B cell (primary cell): ENCODE measurements at places on chromosomes 13 and 19.

GRCh38 chr13:44155422-44156293, 218.0 kb upstream of the SERP2 start:
- no peak for DNase-seq

DNA sequence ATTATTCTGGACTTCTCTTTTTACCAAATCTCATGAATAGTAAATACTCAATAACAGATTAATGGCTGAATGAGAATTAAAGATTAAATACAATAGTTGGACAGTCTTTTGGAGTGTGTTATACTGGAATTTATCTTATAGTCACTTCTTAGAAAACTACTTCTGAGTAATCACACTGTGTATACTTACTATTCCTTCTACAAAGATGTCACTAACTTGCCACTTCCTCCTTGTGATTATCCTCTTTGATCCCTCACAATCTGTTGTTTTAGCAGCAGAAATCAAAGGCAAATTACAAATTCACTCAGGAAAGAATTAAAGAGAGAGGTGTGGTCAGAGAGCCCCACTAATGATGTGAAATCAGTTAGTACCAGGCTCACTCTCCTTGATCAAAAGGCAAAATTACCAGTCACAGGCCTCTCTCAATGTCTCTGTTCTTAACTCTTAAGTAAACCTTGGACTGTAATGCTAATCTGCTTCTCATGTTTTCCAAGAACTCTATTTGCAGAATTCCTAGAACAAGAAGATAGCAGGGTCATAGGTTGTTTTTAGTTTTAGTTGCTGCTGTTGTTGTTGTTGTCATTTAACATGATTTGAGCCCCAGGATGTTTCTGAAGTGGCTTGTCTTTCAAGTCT, 37.3 kb upstream of the FNDC3A start:
- no peak for DNase-seq

DNA sequence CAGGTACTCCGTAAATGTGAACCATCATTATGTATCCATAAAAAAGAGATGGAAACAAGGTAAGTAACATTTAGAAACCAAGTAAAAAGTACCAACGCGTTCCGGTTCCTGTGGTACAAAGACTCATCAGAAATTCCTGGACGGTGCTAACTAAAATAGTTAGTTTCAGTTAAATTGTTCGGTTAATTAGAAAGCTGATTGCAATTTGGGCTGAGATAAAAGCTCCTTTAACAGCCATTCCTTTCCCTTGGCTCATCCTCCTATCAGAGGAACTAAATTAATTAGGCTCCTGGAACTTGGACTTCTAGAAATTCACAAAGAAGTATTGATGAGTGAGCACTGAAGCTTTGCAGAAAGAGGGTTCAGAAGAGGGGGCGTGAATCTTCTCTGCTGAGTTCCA, 63.5 kb downstream of the SOX1 start:
- DNase-seq = no peak

DNA sequence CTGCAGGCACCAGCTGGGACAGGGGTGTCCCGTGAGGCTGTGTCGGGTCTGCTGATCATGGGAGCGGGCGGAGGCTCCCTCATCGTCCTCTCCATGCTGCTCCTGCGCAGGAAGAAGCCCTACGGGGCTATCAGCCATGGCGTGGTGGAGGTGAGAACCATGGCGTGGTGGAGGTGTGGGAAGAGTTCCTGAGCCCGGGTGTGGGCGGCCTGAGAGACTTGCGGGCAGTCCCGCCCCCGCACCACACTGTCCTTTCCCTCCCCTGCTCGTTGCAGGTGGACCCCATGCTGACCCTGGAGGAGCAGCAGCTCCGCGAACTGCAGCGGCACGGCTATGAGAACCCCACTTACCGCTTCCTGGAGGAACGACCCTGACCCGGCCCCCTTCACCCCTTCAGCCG, 10.7 kb downstream of the APLP1 start:
- peak; percentile 36 for DNase-seq

GRCh38 chr19:52191951-52192350, 2.1 kb downstream of the PPP2R1A start:
- no peak for DNase-seq

DNA sequence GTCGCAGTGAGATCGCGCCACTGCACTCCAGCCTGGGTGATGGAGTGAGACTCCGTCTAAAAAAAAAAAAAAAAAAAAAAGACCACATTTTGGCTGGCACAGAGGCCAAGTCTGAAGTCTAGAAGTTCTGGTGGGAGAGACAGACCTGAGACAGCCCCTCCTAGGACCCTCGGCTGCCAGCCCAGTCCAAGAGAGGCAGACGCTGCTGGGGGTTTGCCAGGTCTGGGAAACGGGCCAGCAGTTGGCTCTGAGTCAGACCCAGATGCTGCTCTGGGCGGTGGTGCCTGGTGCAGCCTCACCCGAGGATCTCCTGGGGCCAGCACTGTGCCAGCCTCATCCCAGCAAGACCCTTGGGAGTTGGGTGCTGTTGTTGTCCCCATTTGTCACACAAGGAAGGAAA, 5.8 kb downstream of the FCHO1 start:
- no peak for DNase-seq

GRCh38 chr19:6501740-6502648, at the start of gene TUBB4A:
Gene TUBB4A, minus strand, starts transcription at chr19:6502309. Its CDS starts 97 bp downstream, at chr19:6502212.
- DNase-seq = peak; percentile 68

DNA sequence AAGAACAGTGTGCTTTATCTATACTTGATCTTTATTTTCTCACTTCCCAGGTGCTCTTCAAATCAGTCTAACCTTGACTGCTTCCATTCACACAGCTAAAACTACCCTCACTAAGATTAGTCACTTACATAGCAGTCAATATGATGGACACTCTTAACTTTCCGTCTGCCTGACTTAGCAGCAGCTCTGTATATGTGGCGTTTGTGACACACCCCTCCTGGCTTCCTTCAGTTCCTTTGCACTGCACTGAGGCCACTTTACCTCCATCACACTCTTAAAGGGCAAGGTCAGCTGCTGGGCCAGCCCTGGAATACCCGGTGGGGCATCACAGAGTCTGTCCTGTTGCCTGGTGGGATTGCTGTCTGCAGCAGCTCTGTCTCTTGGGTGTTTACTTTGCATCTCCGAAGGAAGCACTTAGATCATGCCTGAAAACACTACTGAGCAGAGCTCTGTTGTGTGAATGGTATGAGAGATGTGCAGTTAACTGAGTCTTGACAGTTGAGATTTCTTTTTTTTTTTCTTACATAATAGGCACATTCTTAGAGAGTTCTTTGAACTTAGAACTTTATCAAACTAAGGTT, 35.6 kb upstream of the IL17D start:
- no peak for DNase-seq

GRCh38 chr13:92649140-92649813, 577.3 kb upstream of the GPC6 start:
- no peak for DNase-seq

- no peak for DNase-seq
These were observed 2097.0 kb downstream of the PCDH9 start for GRCh38 chr13:65133094-65133493.

GRCh38 chr13:114146629-114147028, 14.2 kb upstream of the RASA3 start:
- DNase-seq = peak; percentile 48

DNA sequence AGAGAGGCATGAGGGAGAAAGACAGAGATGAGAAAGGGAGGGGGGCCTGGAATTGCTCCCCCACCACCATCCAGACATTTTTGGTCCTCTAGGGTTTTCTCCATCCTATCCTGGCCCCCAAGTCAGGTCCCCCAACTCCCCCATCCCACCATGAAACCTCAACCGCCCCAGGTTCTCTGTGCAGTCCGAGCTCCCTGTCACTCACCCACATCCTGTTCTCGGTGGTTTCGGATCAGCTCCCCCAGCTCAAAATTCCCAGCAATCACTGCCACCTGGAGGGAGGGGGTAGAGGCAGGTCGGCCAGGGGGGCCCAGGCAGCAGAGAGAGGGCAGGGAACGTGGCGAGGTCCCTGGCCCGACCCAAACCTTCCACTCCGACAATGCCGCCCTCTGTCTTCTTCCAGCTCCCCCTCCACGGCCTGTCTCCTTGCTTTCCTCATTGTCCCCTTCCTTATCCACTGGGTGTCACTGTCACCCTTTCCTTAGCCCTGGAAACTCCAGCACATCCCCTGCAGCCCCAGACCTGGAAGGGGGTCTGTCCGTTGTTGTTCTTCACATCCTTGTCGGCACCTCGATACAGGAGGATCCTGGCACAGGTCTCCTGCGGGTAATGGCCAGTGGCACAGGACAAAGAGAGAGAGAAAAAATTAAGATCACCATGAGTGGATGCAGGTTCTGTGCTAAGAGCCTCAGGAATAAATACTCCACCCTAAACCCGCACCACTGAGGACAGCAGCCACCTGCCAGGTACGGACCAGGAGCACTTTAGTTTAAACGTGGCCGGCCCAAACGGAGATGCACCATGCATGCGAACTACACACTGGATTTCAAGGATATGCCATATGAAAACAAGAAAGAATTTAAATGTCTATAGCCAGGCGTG, 15.4 kb downstream of the SHANK1 start:
- no peak for DNase-seq

DNA sequence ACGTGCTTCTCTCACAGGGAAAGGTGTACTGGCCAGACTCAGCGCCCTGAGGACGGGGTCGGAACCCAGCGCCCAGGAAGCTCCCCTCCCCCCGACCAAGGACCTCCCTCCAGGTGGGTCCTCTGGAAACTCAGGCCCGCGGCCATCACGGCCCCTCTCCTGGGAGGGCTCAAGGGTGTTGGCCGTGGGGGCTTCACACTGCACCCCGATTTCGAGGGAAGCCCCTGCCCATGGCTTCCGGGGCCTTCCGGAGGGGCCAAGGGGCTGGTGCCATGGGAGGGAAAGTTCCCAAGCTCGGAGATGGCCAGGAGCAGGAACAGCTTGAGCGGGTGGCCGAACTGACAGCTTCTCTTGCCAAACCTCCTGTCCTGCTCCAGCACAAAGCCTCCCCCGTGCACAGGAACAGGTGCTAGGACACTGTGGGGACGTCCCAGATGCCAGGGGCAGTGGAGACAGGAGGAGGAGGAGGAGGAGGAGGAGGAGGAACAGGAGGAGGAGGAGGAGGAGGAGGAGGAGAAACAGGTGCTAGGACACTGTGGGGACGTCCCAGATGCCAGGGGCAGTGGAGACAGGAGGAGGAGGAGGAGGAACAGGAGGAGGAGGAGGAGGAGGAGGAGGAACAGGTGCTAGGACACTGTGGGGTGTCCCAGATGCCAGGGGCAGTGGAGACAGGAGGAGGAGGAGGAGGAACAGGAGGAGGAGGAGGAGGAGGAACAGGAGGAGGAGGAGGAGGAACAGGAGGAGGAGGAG, 10.0 kb downstream of the SBNO2 start:
- DNase-seq = no peak

GRCh38 chr13:89828506-89828905, 1519.0 kb upstream of the MIR17HG start:
- no peak for DNase-seq

DNA sequence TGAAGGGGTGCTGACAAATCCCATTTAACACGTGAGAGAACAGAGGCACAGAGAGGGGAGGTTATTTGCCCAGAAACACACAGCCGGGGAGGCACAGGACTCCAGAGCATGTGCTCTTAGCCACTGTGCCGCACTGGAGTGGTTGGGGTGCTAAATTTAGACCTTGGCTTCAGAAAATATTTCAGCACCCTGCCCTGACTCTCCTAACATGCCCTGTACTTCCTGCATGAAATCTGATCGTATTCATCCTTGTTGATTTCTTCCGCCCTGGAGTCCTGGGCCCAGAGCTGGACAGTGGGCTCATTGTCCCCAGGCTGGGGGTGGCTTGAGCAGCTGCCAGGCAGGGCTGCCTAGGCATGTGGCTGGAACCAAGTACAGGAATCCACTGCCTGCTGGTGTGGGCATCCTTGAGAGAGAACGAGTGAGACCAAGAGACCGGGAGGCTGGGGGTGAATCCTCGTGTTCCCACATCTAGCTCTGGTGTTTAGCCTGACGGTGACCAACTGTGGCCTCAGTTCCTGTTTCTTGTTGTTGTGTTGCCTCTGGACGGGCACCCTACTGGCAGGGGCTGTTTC, 5.3 kb downstream of the SLC27A1 start:
- DNase-seq = no peak

DNA sequence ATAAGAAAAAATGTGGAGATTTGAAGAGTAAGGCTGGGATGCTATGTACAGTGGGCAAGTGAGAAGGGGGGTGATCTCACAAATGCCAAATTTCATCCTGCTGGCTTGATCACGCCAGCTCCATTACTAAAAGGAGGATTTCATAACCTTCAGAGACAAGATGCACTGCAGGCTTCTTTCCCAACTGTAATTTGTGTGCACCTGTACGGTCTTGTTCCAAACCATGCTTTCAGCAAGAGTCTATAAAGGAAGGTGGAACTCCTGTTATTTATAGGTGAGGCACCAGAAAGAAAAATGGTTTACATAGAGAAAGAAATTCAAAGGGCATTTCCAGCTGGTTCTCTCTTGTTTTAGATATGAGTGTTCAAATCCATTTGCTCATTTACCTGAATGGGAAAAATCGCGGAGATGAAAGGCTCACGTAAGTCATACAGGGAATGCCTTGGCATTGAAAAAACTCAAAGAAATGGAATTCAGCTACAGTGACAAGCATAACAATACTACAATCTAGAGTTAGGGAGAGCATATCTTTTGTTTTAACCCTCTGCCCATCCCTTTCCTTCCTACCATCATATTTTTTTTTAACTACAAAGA, 13.3 kb downstream of the EFNB2 start:
- no peak for DNase-seq

- no peak for DNase-seq
These were observed 307.6 kb downstream of the GPC6 start for GRCh38 chr13:93534181-93534700.

- DNase-seq = no peak
These were observed 31.2 kb downstream of the RCBTB2 start for GRCh38 chr13:48501705-48502104.

- no peak for DNase-seq
These were observed 81.1 kb downstream of the CHST8 start for GRCh38 chr19:33702606-33703437.

- no peak for DNase-seq
These were observed 149.2 kb downstream of the MYCBP2 start for GRCh38 chr13:77177646-77178045.

GRCh38 chr13:29418026-29418425, 177.5 kb downstream of the SLC7A1 start:
- DNase-seq = no peak

DNA sequence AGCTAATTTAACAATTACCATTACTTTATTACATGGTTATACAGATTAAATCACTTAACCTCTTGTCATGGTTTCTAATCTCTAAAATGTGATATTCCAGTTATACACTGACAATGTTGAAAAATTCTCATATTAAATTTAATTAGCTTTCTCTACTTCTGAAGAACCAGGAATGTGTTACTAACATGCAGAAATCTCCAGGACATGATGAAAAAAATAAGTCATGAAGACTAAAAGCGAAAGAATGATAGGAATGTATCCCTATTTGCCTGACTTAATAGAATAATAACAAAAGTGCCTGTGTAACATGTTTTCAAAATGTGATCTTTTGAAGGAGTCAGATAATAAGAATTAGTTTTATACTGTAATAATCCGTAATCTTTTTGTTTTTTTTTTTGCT, 2823.7 kb upstream of the PCDH20 start:
- DNase-seq = no peak
